ENCODE measurements at places on chromosomes 11 and 22.

- no peak for DNase-seq
Observed at GRCh38 chr11:74927496-74927895, 21.4 kb downstream of the XRRA1 start.

DNA sequence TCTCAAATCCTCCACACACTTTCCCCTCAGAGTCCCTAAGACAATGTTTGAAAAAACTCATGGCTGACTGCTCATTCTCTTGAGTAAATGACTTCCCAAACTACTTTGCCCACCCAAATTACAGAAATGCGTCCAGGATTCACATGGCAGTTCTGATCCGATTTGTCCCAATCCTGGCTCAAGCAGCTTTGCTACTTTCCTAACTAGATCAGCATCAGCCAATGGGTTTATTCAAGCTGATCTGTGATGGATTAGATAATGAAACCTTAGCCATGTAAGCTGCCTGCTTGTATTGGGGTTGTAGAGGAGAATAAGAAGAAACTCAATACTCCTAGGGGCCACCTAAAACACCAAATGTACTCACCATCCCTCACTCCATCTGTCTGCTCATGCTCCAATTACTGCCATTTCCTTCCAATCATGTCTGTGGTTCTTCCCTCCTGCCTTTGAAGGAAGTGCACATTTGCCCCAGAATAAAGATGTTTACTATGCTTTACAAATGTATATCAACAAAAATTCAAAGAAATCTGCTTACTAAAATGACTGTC, 6.9 kb downstream of the RBFOX2 start:
- DNase-seq, result no peak

- no peak for DNase-seq
Observed at GRCh38 chr22:23970201-23970641, 3.5 kb downstream of the DDTL start.

DNA sequence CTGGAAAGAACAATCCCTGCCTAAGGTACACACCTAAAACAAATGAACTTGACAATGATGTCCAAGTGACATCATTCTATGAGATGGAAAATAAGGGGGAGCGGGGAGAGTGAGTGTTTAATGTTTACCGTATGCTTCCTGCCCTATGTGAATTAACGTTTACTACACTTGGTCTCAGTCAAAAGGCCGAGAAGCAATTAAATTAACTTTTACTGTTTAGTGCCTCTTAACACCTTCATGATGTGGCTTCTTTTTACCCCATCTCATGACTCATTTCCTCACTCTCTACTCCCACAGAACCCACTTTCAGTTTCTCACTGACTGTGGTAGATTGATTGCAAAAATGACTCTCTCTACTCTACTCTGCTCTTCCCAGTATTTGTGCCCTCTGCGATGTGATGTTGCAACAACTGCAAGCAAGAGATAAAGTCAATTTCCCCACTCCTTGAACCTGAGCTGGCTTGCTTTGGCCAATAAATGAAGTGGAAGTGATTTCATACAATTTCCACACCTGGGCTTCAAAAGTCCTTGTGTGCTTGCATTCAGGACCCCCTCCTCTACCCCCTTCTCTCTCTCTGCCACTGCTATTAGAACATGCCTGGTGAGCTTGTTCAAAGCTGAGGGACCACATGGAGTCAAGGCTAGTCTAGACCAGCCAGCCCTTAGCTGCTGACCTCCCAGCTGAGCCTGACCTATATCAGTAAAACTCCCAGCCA, 11.6 kb upstream of the ALKBH3 start:
- DNase-seq, result peak; percentile 41

DNA sequence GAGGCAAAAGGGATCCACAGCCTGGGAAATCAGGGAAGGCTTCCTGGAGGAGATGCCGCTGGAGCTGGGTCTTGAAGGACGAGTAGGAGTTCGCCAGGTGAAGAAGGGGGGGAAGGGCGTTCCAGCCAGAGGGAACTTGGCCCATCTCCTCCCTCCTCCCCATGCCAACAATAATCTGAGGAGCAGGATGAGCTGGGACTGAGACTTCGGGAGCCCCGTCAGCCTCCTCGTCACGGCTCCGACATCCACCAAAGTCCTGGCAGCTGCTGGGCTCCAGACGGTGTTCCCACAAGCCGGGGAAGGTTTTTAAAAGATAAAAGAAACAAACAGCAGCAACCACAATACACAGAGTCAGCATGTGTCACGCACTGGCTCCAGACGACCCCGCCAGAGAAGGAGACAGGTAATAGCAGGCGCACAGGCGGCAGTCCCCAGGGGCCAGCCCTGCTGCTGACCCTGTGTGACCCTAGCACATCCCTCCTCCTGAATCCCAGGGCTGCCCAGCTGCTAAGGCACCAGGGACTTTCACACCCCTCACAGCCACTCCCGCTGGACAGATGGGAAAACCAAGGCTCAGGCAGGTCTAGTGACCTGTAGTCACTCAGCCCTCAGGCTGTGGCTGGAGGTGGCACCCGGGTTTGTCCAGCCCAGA, 37.3 kb downstream of the NUP50 start:
- DNase-seq, result no peak

GRCh38 chr11:19663206-19663605, 49.4 kb upstream of the NAV2 start:
- no peak for DNase-seq

- DNase-seq, result no peak
Observed at GRCh38 chr22:36026741-36027140, 1.9 kb downstream of the RBFOX2 start.

- no peak for DNase-seq
Observed at GRCh38 chr22:30680991-30681770, 13.5 kb upstream of the OSBP2 start.

GRCh38 chr11:94130298-94131046, 1.8 kb downstream of the PANX1 start:
- DNase-seq, result no peak

- no peak for DNase-seq
Observed at GRCh38 chr22:35743326-35743860, 25.7 kb downstream of the APOL5 start.

DNA sequence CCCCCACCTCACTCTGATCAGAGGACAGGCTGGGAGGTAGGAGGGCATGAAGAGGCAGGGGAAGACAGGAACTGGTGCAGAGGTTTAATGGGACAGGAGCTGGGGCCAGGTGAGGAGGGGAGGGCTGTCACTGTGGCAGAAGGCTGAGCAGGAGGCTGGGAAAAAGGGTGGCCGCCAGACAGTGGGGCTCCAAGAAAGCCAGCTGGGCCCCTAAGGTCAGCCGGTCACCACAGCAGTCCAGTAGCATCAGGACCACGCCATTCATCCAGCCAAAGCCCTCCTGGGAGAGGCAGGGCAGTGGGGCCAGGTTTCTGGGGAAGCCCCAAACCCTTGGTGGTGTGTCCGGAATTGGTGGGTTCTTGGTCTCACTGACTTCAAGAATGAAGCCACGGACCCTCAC, 8.5 kb upstream of the TREH start:
- DNase-seq, result no peak
